Stomach (tissue), 19 donors: ENCODE measurements at places on chromosomes 7 and 10.
A peak's percentile ranks its signal among the peaks of the same experiment; 100 is the strongest.

- no peak overlapping the region for H3K27ac ChIP-seq
- no peak for DNase-seq
- H3K36me3 ChIP-seq: no peaks in the 10 kb centered on the region
- H3K4me3 ChIP-seq: no peak overlapping the region
Measured at GRCh38 chr10:71094712-71095390, 117.5 kb upstream of the UNC5B start.

GRCh38 chr10:7243873-7244272, 167.0 kb downstream of the SFMBT2 start:
- no peaks in the 10 kb centered on the region for H3K4me1 ChIP-seq
- peaks cover 19% of the 10 kb centered on the region for H3K36me3 ChIP-seq
- no peaks in the 10 kb centered on the region for H3K27me3 ChIP-seq
- H3K27ac ChIP-seq: no peak overlapping the region
- no peak overlapping the region for H3K4me3 ChIP-seq

GRCh38 chr10:47058032-47058702, 146.9 kb downstream of the PTPN20 start:
- no peaks in the 10 kb centered on the region for H3K4me1 ChIP-seq
- H3K27me3 ChIP-seq: peaks cover 9% of the 10 kb centered on the region
- H3K27ac ChIP-seq: no peak overlapping the region
- no peaks in the 10 kb centered on the region for H3K36me3 ChIP-seq
- DNase-seq: peak; percentile 19
- H3K4me3 ChIP-seq: no peak overlapping the region

GRCh38 chr10:98528166-98528804, 81.5 kb upstream of the HPS1 start:
- no peak overlapping the region for H3K4me3 ChIP-seq
- no peaks in the 10 kb centered on the region for H3K27me3 ChIP-seq
- H3K4me1 ChIP-seq: peaks cover 5% of the 10 kb centered on the region
- H3K36me3 ChIP-seq: no peaks in the 10 kb centered on the region

DNA sequence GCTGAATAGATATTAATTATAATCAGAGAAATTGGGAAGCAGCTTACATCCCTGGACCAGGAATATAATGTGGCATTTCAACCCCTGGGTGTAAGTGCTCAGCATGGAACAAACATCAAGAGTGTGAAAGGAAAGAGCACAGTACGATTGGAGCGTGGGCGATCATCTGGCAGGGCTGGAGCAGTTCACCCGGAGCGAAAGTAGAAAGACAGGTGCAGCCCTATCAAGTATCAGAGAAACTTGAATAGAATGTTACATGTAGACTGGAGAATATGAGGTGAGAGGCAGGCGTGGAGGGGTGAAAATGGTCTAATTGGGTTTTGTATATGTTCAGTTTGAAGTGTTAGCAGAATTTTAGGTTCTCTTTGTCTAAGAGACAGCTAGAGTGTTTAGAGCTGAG, 303.0 kb downstream of the MDFIC start:
- H3K4me1 ChIP-seq: no peaks in the 10 kb centered on the region
- H3K4me3 ChIP-seq: no peak overlapping the region
- H3K36me3 ChIP-seq: no peaks in the 10 kb centered on the region
- DNase-seq: no peak
- no peaks in the 10 kb centered on the region for H3K27me3 ChIP-seq

GRCh38 chr10:130745251-130745650, 566.3 kb downstream of the TCERG1L start:
- no peak overlapping the region for H3K27ac ChIP-seq
- no peak for DNase-seq
- no peaks in the 10 kb centered on the region for H3K36me3 ChIP-seq
- no peaks in the 10 kb centered on the region for H3K4me1 ChIP-seq
